ENCODE measurements at places on chromosomes 3 and 15. TPM values are rescaled to one million over a fixed set of nuclear protein-coding genes. Genes with fewer than 3 reads are reported as not detected.

The TYRO3 gene
- 35.9 TPM for polyA plus RNA-seq

The SNX33 gene
- 21.9 TPM for polyA plus RNA-seq

The ZMYND10 gene
- 4.7 TPM for polyA plus RNA-seq

The FAM107A gene
- 0.77 TPM for polyA plus RNA-seq

The ZPLD1 gene
- polyA plus RNA-seq = not detected

The GAP43 gene
- 0.80 TPM for polyA plus RNA-seq

The A4GNT gene
- polyA plus RNA-seq = 0.41 TPM

The SELENOT gene
- 71.6 TPM for polyA plus RNA-seq

Data from right lung (tissue), 10 donors.